Right renal pelvis (tissue), 4 donors: ENCODE measurements at places on chromosomes 1 and 21. TPM values are rescaled to one million over a fixed set of nuclear protein-coding genes. Genes with fewer than 3 reads are reported as not detected.

Gene ITLN2
- polyA plus RNA-seq, result not detected

GRCh38 chr1:26879793-26880192 is 10.3 kb downstream of the GPN2 start:
- DNase-seq, result no peak

- no peak for DNase-seq
These were observed 12.5 kb upstream of the SPSB1 start for GRCh38 chr1:9280015-9280860.

Gene LRRC7
- 7.2 TPM for polyA plus RNA-seq

Gene FCRL4
- not detected for polyA plus RNA-seq

- DNase-seq, result no peak
These were observed 36.2 kb upstream of the DUSP10 start for GRCh38 chr1:221778125-221778524.

- no peak for DNase-seq
These were observed 683 bp downstream of the LRRC8D start for GRCh38 chr1:89821322-89822108.

GRCh38 chr1:62356257-62356835 is 37.1 kb upstream of the KANK4 start:
- no peak for DNase-seq

GRCh38 chr1:214075999-214076707 is 88.4 kb downstream of the PROX1 start:
- DNase-seq, result no peak

DNA sequence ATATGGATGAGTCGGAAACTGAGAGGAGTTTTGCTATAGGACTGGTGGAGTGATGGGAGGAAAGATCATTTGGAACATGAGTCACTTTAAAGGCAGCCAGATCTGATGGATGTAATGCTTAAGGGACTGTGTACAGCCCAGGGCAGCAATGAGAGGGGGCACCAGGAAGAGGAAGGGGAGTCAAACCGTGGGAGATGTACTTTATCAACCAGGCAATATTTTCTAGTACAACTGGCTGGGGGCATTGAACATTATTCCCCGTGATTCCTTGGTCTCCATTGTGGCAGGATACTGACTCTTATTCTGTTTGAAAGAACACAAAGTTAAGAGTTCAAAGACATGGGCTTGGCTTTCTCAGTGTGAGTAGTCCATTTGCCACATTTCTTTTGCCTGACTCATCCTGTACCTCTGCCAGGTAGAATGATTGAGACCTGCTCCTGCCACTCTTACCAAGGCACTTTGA is 268.2 kb upstream of the NR5A2 start:
- DNase-seq, result no peak

Gene DDAH1
- polyA plus RNA-seq, result 117 TPM

DNA sequence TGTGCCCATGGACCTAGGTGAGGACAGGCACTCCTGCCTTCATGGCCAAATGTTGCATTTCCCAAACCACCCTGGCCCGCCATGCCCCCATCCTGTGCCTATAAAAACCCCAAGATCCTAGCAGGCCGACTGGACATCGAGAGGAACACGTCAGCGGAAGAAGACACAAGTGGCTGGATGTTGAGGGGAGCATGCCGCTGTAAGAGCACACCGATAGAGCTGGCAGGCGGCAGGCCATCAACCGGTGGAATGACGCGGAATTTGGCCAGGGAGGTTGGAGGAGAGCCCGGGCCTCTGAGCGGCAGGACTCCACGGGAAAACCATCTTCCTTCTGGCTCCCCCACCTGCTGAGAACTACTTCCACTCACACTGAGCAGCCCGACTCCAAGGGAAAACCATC is 361.1 kb upstream of the TMPRSS15 start:
- no peak for DNase-seq
